GM20000 (cell line): ENCODE measurements at places on chromosomes 2 and 18.

GRCh38 chr2:60556576-60557485 is 3.4 kb upstream of the BCL11A start:
- DNase-seq, result no peak

GRCh38 chr2:58680755-58681310 is 439.7 kb upstream of the FANCL start:
- no peak for DNase-seq

GRCh38 chr2:23583467-23583866 is 198.5 kb downstream of the KLHL29 start:
- no peak for DNase-seq

- no peak for DNase-seq
Observed at GRCh38 chr2:226916669-226917068, 80.8 kb downstream of the RHBDD1 start.

DNA sequence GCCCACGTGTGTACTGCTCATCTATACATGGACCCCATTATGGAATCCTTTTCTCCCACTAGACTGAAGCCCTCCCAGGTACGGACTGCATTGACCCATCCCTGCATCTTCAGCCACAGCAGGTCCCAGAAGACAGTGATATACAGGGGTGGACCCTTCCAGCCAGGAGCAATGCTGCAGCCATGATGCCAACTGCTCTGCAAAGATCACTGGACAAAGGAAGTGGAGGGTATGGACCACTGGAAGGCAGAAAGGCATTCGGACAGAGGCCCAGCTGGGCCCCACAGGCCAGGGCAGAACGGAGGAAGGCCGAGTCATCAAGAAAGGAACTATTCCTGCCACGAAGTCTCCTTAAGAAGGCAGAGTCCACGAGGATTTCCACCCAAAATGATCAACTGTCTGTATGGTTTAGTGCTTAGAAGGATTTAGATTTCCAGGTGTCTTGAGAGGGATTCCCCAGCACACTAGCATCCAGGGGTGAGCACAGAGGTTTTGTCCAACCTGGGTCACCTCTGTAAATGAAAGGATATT is 93.4 kb downstream of the TWIST2 start:
- DNase-seq, result no peak

DNA sequence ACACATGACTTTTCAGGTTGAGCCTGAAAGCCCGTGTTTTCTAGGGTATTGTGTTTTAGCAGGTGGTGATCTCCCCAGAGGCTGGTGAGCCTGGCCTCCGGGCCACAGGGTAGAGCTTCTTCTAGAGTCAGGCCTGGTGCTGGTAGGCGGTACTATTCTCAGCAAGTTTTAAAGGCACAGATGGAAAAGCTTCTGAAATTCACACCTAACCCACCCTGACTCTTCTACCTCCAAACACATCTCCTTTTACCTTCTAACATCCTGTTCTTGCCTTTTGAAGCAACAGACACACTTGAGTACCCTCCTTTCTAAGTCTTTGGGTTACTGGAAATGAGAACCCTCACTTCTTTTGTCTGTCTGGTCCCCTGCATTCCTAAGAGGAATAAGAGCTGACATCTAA is 191.1 kb downstream of the SETBP1 start:
- DNase-seq, result no peak

DNA sequence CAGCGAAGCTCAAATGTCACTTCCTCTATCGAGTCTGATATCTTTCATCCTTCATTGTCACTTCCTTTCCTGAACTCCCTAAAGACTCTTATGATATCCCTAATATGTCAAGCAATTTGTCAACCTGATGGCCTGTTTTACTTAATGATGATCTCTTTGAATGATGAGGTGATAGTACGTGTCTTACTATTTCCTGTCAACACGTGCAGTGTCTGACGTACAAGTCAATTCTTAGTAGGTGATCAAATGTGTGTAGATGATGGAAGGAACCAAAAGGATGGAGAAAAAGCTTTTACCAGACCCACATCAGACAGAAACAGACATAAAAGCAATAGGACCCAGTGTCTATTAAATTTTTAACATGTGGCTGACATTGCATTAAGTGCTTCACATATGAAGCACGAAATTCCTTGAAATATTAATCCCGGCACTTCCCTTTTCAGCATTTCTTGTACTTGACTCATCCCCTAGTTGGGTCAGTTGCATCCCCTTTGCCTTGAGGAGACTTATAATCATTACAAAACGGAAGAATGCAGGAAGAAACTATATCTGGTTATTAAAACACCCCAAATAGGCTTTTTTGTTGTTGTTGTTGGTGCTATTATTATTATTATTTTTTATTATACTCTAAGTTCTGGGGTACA is 108.6 kb upstream of the NYAP2 start:
- DNase-seq, result no peak

DNA sequence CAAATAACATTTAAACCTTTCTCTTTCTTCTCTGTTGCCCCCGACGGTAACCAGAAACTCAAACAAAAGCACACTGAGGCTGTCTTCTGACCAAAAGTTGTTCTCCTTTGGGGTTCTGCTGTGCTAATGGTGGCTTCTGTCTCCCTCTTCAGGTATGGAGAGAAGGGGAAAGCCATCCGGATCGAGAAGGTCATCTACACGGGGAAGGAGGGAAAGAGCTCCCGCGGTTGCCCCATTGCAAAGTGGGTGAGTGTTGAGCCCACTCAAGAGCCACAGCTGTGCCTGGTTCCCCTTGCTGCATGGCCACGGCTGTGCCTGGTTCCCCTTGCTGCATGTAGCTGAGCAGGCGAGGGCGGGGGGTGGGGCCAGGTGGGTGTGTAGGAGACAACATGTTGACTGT is 67.4 kb downstream of the BOLA3 start:
- DNase-seq, result no peak
